NCI-H446 treated with DMSO at 0.1 percent for 48 hours (cell line): ENCODE measurements at places on chromosomes 3 and 15.

- DNase-seq = no peak
Observed at GRCh38 chr15:91135201-91136130, 35.4 kb downstream of the SV2B start.

DNA sequence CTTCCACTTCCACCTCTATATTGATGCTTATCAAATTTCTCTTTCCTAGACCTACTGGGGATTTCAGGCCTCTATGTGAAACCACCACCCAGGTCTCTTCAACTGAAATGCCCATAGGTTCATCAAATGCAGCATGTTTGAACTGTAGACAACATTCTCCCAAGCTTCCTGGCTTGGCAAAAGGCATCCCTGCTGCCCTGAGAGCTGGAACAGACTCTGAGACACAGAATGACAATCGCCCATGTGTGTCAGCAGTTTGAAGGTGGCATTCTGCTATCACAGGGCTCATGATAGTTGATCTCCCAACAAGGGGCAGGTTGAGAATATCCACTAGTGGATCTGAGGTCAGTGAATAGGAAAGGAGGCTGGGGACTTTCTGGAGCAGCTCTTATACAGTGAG lies 200.7 kb downstream of the RPLP1 start:
- no peak for DNase-seq

- no peak for DNase-seq
Observed at GRCh38 chr3:100210772-100211135, 50.0 kb upstream of the TBC1D23 start.

- DNase-seq = no peak
Observed at GRCh38 chr3:187812496-187812895, 67.2 kb upstream of the BCL6 start.

- no peak for DNase-seq
Observed at GRCh38 chr15:38587214-38587613, 22.6 kb upstream of the RASGRP1 start.

- DNase-seq = no peak
Observed at GRCh38 chr3:132554437-132554836, 42.6 kb upstream of the ACKR4 start.

DNA sequence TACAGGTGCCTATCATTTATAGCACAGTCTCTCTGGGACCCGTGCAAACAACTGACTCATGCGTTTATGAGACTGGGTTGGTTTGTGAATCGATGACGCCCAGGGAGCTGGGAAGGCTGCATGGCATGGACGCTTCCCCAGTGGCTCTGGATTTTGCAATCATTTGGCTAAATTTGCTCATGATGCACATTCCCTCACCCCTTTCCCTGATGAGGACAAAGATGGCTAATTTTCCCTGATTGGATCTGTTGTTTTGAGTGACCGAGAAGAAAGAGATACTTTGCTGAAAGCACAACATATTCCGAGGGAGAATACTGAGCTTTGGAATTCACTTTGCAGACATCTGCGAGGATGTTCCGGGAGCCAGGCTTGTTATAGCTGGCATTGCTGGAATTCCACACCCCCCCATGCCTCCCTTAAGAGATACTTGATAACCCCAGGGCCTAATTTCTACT lies 51.1 kb downstream of the CGNL1 start:
- no peak for DNase-seq

- DNase-seq = no peak
Observed at GRCh38 chr15:63901912-63902670, 68.3 kb upstream of the HERC1 start.

DNA sequence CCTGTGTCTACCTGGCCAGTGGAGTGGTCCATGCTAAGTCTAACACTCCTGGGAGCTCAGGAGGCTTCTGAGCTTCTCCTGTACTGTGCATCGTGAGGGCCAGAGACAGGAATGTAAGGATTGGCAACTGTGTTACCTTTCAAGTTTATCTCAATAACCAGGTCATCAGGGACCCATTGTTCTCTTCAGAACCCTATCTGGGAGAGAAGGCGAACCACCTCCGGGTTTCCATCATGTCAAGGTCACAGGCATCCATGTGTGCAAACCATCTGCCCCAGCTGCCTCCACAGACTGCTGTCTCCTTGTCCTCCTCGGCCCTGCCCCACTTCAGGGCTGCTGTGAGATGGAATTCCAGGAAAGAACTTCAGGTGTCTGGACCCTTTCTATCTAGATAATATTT lies 5.9 kb downstream of the ANKRD63 start:
- no peak for DNase-seq

DNA sequence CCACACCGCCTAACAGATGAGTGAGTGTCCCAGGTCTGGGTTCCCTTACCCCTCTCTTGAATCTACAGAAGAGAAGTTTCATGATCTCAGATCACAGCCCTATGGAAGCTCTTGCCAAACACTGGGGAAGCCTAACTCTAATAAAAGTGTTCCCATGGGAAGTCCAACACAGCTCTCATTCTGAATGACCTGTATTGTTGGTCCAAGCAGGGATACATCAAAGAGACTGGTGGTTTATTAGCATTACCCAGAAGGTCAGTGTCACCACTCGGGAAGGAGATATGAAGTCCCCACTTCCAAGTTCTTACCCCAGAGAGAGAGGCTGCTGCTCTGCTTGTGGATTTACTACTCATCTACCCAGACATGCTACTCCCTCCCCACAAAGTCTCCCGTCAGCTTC lies 9.0 kb upstream of the NCBP2 start:
- no peak for DNase-seq

GRCh38 chr3:107633327-107634098 lies 110.8 kb downstream of the BBX start:
- DNase-seq = peak; percentile 45

- DNase-seq = no peak
Observed at GRCh38 chr15:33119273-33119672, 75.2 kb downstream of the FMN1 start.

DNA sequence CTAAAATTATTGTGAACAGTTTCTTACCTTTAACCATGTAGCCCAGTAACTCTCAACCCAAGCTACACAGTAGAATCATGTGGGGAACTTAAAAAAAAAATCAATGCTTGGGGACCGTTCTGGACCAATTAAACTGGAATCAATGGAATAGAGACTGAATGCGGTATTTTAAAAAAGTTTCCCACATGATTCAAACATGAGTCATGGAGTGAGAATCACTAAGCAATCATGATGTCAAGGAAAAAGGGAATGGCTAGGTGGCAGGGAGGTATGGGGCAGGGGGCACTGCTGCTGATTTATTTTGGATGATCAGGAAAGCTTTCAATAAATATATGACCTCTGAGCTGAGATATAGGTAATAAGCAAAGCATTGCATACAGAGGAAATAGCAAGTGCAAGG lies 250.5 kb upstream of the RORA start:
- DNase-seq = no peak

DNA sequence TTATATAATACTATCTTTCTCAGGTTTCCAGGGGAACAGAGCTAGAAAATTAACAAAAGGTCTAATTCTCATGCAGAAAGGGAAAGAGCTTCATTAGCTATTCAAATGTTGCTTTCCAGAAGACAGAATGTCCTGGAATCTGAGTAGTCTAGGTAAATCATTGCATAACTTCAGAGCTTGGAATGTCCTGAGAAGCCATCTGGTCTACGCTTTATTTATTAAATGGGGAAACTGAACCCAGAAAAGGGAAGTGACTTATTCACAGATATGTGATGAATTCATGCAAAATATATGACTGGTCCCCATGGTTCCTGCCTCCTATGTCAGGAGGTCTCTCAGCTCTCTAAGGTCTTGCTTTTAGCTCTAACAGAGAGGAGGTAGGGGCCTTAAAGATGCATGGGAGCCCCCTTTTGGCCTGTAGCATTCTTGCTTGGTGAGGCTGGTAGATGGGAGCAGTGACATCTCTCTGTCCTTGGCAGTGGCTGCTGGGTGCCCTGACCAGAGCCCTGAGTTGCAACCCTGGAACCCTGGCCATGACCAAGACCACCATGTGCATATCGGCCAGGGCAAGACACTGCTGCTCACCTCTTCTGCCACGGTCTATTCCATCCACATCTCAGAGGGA lies 99.2 kb downstream of the CEMIP start:
- no peak for DNase-seq

DNA sequence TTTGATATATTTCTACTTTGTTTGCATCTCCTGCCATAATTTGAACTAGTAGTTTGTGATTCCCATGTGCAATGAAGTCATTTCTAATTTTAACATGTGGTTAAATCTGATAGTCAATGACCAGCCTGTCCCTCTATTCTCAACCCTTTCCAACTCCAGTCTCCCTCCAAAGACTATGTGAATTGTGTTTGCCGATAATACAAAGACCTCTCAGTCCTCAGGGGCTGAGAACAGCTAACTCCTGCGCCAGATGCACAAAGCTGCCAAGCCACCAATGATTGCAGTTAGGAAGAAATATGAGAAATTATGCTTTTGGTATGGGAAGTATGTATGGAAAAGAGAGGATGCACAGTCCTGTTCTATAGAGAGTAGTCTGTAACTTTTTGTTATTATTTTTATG lies 54.0 kb downstream of the KCNH8 start:
- DNase-seq = peak; percentile 63

GRCh38 chr3:191523148-191523547 lies 62.2 kb downstream of the PYDC2 start:
- no peak for DNase-seq

DNA sequence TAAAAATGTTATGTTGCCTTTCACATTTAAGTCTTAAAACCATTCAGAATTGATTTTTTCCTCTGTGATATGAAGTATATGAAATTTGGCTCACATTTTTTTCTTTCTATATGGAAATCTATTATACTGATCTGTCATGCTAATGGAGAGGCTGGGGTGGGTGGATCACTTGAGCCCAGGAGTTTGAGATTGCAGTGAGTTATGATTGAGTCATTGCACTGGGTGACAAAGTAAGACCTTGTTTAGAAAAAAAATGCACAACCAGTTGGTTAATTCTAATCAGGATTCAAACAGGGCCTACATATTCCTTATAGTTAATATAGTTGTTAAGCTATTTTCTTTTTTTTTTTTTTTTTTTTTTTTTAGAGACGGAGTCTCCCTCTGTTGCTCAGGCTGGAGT lies 230.5 kb downstream of the MFSD1 start:
- no peak for DNase-seq

DNA sequence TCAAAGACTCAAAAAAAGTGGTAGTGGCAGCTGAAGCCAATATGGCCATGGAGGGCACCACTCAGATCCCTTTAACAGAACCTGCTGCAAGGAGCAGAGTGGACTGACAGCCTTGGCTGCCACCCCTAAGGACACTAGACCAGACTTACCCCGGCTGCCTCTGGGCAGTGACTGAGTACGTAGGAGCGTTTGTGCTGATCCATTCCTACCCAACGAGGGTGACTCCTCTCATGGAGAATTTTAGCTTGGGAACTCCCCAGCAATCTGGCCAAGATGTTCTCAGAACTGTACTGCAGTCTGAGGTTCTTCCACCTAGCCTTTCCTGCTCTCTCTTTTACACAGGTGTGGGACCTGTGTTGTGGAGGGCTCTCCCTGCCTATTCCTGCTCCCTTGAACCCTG lies 22.1 kb downstream of the CLEC3B start:
- DNase-seq = no peak

- no peak for DNase-seq
Observed at GRCh38 chr15:78675206-78675605, 34.2 kb upstream of the CHRNB4 start.

GRCh38 chr15:60017538-60018520 lies 13.7 kb downstream of the FOXB1 start:
- DNase-seq = no peak

GRCh38 chr3:73556520-73557372 lies 68.0 kb downstream of the PDZRN3 start:
- no peak for DNase-seq
